ENCODE measurements at places on chromosomes 6 and 20. TPM values are rescaled to one million over a fixed set of nuclear protein-coding genes. Genes with fewer than 3 reads are reported as not detected.

APOBEC2 gene
- total RNA-seq: 103 TPM

RPL10A gene
- 608 TPM for total RNA-seq

DACT2 gene
- total RNA-seq: 2.4 TPM

CD93 gene
- total RNA-seq: 51.6 TPM

STX11 gene
- total RNA-seq: 6.8 TPM

Measured in right cardiac atrium (tissue), 5 donors.